Glutamatergic neuron (in vitro differentiated cells): ENCODE measurements at places on chromosomes 6 and 20. TPM values are rescaled to one million over a fixed set of nuclear protein-coding genes. Genes with fewer than 3 reads are reported as not detected.

The NEDD9 gene
- total RNA-seq = 0.71 TPM

The PRL gene
- total RNA-seq = not detected

The ANKRD66 gene
- not detected for total RNA-seq

The OTOR gene
- not detected for total RNA-seq

The MTFR2 gene
- total RNA-seq = 1.9 TPM

The C2 gene
- not detected for total RNA-seq

The ZNF391 gene
- total RNA-seq = 8.3 TPM

The OXT gene
- total RNA-seq = not detected

The CD83 gene
- total RNA-seq = 0.34 TPM

The NEURL2 gene
- total RNA-seq = 3.5 TPM

The CCN6 gene
- total RNA-seq = not detected

The CDH26 gene
- 0.76 TPM for total RNA-seq

The GTPBP2 gene
- total RNA-seq = 114 TPM

DNA sequence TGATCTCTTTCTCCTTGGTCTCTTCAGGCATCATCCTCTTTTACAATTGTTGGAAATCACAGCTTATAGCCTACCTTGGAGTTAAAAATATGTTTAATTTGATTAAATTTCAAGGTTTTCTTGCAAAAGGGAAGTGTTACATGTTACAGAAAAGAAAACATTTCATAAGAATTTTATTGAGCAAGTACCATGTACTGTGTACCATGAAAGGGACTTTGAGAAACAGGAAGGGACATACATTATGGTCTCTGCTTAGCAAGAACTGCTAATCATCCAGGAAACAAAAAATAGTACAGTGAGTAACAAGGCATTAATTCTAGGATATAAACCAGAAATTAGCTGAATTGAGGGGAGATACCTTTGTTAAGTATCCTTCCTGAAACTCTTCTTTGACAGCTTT, 145.3 kb upstream of the SPACA1 start:
- H3K4me3 ChIP-seq = no peak overlapping the region
- peak overlapping the region; percentile 53 for H3K27ac ChIP-seq
- peaks cover 46% of the 10 kb centered on the region for H3K4me1 ChIP-seq
- DNase-seq = no peak
- no peaks in the 10 kb centered on the region for H3K36me3 ChIP-seq

- DNase-seq = peak; percentile 12
- H3K27ac ChIP-seq = no peak overlapping the region
- H3K36me3 ChIP-seq = no peaks in the 10 kb centered on the region
- H3K4me1 ChIP-seq = peaks cover 4% of the 10 kb centered on the region
These were observed 40.2 kb upstream of the MRGBP start for GRCh38 chr20:62755817-62756724.

DNA sequence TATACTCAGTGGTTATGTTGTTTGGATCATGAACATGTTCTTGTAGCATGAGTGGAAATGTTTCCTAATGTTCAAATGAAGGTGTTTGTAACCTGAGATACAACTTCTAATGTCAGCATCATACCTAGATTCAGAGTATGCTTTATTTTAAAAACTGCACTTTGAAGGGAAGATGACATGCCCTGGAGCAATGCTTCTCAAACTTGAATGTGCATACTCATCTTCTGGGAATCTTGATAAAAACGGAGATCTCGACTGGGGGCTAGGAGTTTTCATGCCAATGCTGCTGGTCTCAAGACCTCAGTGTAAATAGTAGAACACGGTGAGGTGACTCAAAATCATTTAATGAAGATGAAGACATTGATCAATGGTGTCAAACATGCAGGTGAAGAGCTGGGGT, 440.0 kb upstream of the NOX3 start:
- H3K36me3 ChIP-seq = no peaks in the 10 kb centered on the region
- no peak overlapping the region for H3K4me3 ChIP-seq
- H3K27ac ChIP-seq = no peak overlapping the region
- no peaks in the 10 kb centered on the region for H3K4me1 ChIP-seq
- DNase-seq = no peak

DNA sequence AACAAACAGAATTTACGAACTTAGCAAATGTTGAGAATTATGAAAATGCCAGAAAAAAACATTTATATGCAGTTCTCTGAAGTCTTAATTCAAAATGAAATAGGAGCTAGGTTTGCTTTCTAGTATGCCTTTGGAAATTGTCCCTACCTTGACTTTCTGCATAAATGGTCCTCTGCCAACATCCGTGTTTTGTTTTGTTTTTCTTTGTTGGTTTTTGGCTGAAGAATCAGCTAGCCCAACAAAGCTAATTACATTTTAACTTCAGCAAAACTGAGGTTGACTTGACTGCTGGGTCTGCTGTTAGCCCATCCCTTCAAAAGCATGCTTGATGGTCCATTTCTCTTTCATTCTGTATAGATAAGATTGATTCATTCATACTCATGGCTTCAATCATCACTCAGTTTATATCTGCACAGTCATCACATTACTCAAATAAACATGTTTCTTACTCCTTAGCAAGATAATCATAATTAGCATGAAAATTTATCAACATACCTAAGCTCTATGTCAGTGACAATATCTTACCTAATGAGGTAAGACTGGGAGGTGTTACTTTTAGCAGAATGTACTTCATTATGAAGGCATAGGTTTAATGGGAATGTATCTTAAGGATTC, 76.4 kb downstream of the ADGRB3 start:
- no peak overlapping the region for H3K4me3 ChIP-seq
- H3K27me3 ChIP-seq = peaks cover 1% of the 10 kb centered on the region
- no peaks in the 10 kb centered on the region for H3K36me3 ChIP-seq
- H3K4me1 ChIP-seq = peaks cover 13% of the 10 kb centered on the region

DNA sequence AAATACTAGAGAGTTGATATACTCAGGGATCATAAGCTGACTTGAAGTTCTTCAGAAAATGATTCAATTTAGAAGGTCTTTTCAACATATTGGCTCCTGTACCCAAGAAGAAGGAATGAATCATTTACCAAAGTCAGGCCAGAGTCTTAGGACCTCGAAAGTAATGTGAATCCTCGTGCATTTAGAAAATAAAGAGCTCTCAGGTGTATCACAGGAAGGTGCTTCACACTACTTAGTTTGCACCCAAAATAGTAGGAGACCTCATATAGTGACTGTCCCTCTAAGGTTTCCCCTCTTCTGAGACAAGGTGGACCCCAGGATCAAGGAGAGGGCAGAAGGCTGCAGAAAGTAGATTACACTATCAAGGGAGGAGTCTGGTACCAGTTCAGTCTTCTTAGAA, 71.8 kb downstream of the F13A1 start:
- no peak overlapping the region for H3K4me3 ChIP-seq
- H3K4me1 ChIP-seq = peaks cover 17% of the 10 kb centered on the region
- DNase-seq = no peak
- no peaks in the 10 kb centered on the region for H3K36me3 ChIP-seq
- H3K27me3 ChIP-seq = no peaks in the 10 kb centered on the region

GRCh38 chr6:64908104-64908503, 798.9 kb downstream of the EYS start:
- no peaks in the 10 kb centered on the region for H3K36me3 ChIP-seq
- H3K4me3 ChIP-seq = no peak overlapping the region
- H3K27me3 ChIP-seq = no peaks in the 10 kb centered on the region
- no peak for DNase-seq
- H3K4me1 ChIP-seq = no peaks in the 10 kb centered on the region
- no peak overlapping the region for H3K27ac ChIP-seq

- no peak overlapping the region for H3K4me3 ChIP-seq
- H3K36me3 ChIP-seq = no peaks in the 10 kb centered on the region
- no peaks in the 10 kb centered on the region for H3K4me1 ChIP-seq
- H3K27ac ChIP-seq = no peak overlapping the region
These were observed 227.4 kb downstream of the LRFN2 start for GRCh38 chr6:40359808-40360207.

DNA sequence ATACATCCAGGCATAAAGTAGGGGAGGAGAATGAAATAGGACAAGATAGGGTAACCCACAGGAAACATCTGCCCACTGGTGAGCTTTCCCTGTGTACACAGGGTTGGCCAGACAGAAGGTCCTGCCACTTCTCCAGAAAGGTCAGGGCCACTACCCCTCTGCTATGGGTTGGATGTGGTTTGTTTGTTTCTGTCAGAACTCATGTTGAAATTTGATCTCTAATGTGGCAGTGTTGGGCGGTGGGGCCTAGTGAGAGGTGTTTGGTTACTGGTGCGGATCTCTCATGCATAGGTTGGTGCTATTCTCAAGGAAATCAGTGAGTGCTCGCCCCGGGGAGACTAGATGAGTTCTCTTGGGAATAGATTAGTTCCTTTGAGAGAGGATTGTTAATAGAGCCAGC, 15.6 kb upstream of the MAS1 start:
- H3K36me3 ChIP-seq = no peaks in the 10 kb centered on the region
- H3K4me3 ChIP-seq = no peak overlapping the region
- peaks cover 3% of the 10 kb centered on the region for H3K27me3 ChIP-seq
- no peak for DNase-seq
- H3K27ac ChIP-seq = no peak overlapping the region

- H3K36me3 ChIP-seq = no peaks in the 10 kb centered on the region
- H3K27ac ChIP-seq = no peak overlapping the region
- no peaks in the 10 kb centered on the region for H3K4me1 ChIP-seq
- H3K4me3 ChIP-seq = no peak overlapping the region
- H3K27me3 ChIP-seq = no peaks in the 10 kb centered on the region
These were observed 580.7 kb downstream of the LMBRD1 start for GRCh38 chr6:69216127-69216526.

DNA sequence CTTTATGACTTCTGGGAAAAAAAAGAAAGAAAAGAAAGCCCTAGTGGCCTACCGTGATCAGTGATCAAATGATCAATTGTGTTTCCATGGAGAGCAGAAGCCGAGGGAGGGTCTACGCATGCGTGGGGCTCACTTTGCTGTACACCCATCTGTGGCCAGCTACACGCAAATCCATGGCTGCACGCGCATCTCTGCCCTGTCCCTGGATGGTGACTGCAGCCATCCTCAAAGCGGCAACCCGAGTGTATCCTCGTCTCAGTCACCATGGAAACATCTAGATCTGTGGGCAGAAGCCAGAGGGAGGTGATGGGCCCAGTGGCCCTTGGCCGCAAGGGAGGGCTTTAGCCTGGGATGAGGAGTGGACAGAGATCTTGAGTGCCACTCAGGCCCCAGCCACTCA, 785 bp upstream of the ULBP3 start:
- H3K4me3 ChIP-seq = peak overlapping the region; percentile 84
- peaks cover 20% of the 10 kb centered on the region for H3K36me3 ChIP-seq
- no peak overlapping the region for H3K27ac ChIP-seq

DNA sequence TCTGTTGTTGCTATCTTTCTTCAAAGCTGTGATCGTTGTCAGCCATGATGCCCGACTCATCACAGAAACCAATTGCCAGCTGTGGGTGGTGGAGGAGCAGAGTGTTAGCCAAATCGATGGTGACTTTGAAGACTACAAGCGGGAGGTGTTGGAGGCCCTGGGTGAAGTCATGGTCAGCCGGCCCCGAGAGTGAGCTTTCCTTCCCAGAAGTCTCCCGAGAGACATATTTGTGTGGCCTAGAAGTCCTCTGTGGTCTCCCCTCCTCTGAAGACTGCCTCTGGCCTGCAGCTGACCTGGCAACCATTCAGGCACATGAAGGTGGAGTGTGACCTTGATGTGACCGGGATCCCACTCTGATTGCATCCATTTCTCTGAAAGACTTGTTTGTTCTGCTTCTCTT, 19.3 kb downstream of the ABCF1 start:
- H3K4me3 ChIP-seq = no peak overlapping the region
- no peak for DNase-seq
- peaks cover 9% of the 10 kb centered on the region for H3K4me1 ChIP-seq
- no peak overlapping the region for H3K27ac ChIP-seq

DNA sequence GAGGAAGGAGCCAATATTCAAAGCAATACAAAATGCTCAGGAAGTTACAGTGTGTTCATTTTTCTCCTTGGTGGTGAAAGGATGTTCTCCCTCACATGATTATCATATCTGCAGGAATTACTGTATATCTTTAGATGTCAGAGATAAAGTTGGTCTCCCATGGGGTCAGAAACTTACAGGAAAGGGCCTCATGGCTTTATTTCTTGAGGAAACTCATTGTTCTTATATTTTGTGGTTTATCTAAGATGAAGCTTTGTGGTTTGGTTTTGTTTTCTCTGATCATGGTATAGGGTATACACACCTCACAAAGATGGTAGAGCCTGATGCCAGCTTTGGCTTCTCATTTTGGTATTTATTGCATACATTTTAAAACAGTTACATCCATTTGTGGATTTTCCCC, 100.5 kb upstream of the STXBP5 start:
- H3K36me3 ChIP-seq = no peaks in the 10 kb centered on the region
- no peak overlapping the region for H3K4me3 ChIP-seq
- no peak for DNase-seq

DNA sequence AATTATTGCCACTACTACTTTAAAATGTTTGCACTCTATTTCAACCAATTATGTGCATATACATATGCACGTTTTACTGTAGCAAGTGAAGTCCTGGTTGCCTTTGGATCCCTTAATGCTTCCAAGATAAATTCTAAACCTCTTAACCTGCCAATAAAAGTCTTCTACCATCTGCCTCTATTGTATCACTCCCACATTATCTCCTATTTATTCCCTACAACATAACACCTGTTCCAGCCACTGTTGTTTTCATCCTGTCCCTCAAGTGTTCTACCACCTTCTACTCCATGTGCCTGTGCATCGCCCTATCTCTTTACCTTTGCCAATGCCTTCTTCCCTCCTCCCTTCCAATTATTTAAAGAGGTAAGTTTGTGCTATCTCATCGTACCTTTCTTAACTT, 499.0 kb upstream of the RNF217 start:
- no peak overlapping the region for H3K27ac ChIP-seq
- H3K4me1 ChIP-seq = no peaks in the 10 kb centered on the region
- no peak for DNase-seq
- no peak overlapping the region for H3K4me3 ChIP-seq
- H3K36me3 ChIP-seq = no peaks in the 10 kb centered on the region

GRCh38 chr6:13923527-13924145, 1.1 kb upstream of the RNF182 start:
- no peaks in the 10 kb centered on the region for H3K4me1 ChIP-seq
- peak overlapping the region; percentile 93 for H3K4me3 ChIP-seq
- DNase-seq = no peak

GRCh38 chr6:135188718-135189117, 7.6 kb downstream of the MYB start:
- H3K27ac ChIP-seq = no peak overlapping the region
- DNase-seq = no peak
- no peak overlapping the region for H3K4me3 ChIP-seq

- DNase-seq = no peak
- no peaks in the 10 kb centered on the region for H3K36me3 ChIP-seq
- no peak overlapping the region for H3K4me3 ChIP-seq
- H3K27me3 ChIP-seq = peaks cover 2% of the 10 kb centered on the region
- H3K4me1 ChIP-seq = no peaks in the 10 kb centered on the region
These were observed 79.2 kb downstream of the EDN1 start for GRCh38 chr6:12369355-12369754.
